Fibroblast of skin of scalp (primary cell): ENCODE measurements at places on chromosomes 5 and 9.

DNA sequence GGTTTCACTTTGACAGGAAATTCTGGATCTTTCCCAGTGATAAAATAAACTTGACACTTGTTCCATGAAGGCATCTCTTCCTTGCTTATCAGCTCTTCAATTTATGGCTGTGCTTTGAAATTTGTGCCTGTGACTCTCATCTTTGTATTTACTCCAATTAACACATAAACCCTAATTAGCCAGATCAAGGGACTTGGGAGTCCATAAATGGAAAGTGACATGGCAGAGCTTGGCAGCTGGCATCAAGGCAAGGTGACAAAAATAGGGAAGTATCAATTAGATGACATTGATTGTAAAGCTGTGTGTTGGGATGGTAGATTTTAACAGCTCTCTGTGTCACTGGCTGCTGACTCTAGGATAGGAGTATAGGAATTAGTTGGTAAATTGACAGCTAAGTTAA, 133.9 kb downstream of the PBX3 start:
- DNase-seq: no peak

DNA sequence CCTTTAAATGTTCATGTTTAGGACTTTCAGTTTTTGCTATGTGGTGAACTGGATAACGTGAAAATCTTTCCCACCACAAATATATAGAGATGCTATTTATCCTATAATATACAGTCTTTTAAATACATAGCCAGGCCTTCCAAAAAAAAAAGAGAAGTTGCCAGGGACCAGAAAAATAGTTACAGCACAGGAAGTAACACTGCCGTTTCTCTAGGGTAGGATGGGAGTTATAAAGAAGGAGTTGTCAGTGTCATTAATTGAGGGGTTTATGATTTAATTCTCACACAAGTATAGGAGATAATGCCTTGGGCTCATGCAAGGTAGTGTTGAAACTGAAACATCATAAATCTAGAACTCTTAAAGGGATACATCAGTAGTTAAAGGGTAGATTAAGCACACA, 83.9 kb downstream of the LRRC70 start:
- DNase-seq: no peak

- DNase-seq: peak; percentile 1
Measured at GRCh38 chr5:22852807-22853660, at the start of gene CDH12. Gene CDH12, minus strand, starts transcription at chr5:22853344.

- no peak for DNase-seq
Measured at GRCh38 chr5:24407466-24407865, 237.3 kb downstream of the CDH10 start.

DNA sequence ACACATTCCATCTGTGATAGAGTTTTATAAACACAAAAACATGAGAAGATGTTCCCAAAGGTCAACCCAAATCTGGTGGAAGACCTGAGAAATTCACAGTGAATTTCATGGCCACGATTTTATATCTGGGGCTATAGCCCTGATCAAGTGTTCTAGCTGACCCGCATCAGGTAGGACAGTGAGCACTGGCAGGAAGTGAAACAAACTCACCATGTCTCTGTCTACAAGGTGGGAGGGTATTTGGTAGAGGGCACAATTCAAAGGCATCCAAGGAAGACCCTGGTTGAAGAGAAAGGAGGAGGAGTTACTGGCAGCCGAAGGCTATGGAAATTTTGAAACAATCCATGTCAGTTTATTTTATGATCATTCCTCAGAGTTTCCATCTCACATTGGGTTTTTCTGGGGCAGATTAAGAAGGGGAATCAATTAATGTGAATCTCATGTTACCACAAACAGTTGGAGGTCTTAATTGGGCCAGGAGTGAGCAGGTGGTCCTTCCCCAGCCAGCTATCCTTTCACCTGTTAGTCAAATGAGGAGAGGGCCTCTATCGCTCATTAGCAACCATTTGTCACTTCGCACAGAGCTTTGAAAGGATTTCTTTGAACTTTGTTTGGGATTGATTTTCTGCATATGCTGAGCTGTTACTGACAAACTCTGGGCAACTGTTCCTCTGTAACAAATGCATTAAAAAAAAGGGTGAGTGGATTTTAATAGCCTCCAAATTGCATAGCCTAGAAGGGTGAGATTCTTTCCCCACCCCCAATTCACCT, 612.0 kb upstream of the CLINT1 start:
- DNase-seq: no peak

GRCh38 chr9:135010586-135010860, 76.9 kb upstream of the OLFM1 start:
- DNase-seq: no peak

- no peak for DNase-seq
Measured at GRCh38 chr9:72445306-72445995, 76.0 kb upstream of the TMC1 start.

DNA sequence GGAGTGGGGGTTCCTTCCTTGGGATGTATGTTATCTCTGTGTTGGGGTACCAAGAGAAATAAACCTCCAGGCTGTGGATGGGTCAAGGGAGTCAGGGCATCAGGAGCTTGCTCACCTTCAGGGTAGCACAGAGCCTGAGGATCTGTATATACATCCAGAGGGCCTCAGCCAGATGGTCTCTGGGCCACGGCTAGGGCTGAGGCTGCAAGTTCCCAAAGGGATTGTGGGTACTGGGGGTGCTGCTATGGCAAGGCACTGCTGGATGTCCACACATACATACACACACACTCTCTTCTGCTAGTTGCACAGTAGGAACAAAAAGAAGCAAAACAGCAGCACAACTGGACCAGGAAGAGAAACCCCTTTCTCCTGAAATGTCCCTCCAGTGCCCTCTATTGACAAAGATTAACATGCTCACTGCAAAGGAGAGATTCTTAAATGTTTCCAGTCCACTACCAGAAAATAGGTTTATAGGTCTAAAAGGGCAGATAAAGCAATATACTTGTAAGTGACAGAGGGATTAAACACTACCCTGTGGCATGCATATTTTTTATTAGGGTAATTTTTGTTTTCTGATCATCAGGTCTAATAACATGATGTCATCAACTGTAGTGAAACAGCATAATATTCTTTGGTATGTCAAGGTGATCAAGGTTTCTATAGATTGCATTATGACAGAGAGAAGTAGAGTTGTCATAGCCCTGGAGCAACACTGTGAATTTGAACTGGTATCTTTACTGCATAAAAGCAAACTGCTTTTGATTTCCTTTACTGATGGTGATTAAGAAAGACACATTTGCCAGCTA, 56.3 kb upstream of the KCNN2 start:
- DNase-seq: peak; percentile 58

DNA sequence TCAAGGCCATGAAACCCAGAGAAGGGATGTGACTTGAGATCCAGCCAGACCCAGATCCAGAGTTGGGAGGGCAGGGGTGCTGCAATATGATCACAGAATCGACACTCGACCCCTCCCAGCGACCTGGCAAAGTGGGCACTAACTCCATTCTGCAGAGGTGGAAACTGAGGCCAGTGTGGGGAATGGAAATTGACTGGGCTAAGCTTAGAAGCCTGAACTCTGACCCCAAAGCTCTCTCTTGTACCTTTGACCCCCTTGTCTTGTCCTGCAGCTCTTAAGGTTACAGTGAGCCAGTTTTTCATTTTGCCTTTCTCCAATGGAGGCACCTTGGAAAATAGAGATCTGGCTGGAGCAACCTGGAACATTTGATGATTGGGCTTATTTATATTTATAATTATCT, 14.5 kb upstream of the ERGIC1 start:
- DNase-seq: no peak

DNA sequence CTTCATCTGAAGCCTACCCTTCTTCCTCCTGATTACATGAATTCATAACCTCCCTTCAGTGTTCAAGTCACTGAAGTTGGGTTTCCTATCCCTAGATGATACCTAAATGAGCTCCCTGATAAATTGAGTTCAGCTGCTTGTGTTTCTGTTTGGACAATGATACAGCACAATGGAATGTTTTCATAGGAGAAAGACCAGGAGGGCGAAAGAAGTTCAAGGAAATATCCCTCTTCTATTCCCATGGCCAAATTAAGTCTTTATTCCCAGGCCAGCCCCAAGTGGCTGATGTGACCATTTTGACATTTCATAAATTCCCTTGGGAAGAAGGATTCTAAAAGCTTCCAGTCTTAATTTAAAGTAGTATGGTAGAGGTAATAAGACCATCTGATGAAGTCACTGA, 555.8 kb upstream of the CLINT1 start:
- peak; percentile 93 for DNase-seq
